Right ventricle myocardium superior (tissue), 1 donor: ENCODE measurements at places on chromosomes 5 and 9. TPM values are rescaled to one million over a fixed set of nuclear protein-coding genes. Genes with fewer than 3 reads are reported as not detected.

DNA sequence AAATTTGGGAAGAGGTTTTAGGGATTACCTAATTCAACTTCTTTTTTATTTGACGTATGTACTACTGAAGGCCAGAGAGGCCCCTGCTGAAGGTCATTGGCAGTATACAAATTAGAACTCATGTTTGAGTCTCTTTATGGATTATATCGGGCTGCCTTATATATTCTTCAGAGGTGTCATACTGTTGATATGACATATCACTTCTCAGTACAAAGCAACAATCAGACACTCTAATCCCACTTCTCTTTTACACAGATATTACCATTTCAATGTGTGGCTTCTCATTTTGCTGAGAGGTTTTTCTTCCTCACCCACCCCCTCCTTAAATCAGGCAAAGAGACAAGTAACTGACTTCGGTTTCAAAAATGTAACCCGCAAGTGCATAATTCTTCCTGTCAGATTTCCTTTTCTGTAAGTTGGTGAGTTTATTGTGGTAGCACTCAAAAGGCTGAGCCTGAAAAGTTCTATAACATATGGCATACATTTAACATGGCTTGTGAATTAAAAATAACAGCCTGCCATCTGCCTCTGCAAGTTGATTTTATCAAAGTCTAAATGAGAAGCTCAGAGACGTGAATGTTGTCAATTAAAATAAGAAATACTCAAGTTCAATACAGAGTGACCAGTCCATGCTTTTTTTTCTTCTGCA, 163.6 kb upstream of the RORB start:
- DNase-seq: no peak

DNA sequence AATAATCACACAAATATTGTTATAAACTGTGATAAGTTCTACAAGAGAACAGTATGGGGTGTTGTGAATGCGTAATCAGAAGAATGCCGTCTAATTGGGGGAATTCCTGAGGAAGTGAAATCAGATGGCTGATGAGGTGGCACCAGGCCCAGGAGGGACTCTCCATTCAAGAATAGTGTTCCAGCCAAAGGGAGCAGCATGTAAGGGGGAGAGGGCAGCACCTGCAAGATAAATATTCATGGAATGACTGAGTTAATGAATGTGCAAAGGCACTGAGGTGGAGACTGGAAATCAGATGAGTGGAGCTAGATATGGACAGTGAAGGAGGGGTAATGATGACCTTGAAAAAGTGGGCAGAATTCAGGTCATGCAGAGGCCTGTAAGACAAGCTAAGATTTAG, 250.6 kb downstream of the ARRDC3 start:
- DNase-seq: no peak

DNA sequence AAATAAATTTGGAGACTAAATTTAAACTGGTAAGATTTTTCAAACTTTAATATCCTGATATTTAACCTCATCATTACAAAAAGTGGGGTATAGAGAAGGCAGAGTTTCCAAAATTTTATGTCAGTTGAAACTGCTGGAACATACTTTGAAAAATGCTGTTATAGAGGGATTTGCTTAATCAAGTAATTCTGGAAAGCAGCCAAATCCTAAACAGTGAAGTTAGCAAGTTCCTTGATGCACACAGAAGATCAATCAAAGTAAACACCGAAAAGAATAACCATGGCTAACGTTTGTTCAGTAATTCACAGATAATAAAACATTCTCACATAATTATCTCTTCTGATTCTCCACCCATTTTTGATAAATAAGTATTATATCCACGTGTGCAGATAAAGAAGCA, 8.1 kb upstream of the PRR16 start:
- no peak for DNase-seq

The SPATA31D4 gene
- total RNA-seq: not detected

The GHR gene
- total RNA-seq: 12.8 TPM

- no peak for DNase-seq
Observed at GRCh38 chr5:74870299-74871067, 4.3 kb upstream of the FAM169A start.

The SLC6A7 gene
- total RNA-seq: not detected

DNA sequence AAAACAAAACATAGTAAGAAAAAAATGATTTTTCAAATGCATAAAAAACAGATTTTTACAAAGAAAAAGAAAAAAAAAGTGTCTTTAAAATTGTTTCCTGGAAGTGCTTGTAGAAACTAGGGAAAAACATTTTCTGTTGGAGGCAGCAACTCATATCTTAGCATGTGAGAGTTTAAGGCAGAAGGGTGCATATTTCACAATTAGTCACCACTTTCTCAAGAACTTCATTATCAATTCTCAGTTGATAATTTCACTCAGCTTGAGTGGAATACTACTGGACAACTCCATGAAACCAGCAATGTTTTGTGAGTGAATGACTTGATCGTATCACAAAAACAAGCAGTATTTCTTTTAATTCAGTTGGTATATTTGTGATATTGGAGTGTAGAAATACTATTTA, 508.3 kb upstream of the DAB2 start:
- no peak for DNase-seq

The GRM6 gene
- not detected for total RNA-seq

- DNase-seq: peak; percentile 73
Observed at GRCh38 chr9:136533775-136534157, 12.1 kb downstream of the NOTCH1 start.

DNA sequence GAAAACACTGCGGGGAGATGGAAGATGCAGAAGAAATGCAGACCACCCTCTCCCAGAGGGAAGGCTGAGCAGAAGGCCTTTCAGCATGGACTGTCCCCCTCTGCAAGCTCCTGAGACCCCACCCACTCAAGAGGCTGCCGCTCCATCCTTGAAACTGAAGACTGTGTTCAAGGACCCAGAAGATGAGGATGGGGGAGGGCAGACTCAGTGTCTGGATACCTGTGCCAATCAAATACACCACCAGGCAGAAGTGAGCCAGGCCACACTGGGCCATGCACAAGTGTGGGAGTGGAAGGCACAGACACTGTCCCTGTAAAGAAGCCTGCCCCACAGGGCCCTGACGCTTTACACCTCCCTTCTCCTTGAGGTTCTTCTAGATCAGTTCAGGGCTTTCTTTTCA, 40.0 kb upstream of the IPPK start:
- DNase-seq: no peak

- no peak for DNase-seq
Observed at GRCh38 chr9:83765376-83765775, 52.2 kb downstream of the GKAP1 start.

The SUSD3 gene
- total RNA-seq: 0.56 TPM

- DNase-seq: no peak
Observed at GRCh38 chr5:73513996-73514395, 15.8 kb downstream of the BTF3 start.

- DNase-seq: no peak
Observed at GRCh38 chr5:94906750-94907149, 288.3 kb downstream of the SLF1 start.

The YTHDC2 gene
- 12.9 TPM for total RNA-seq

DNA sequence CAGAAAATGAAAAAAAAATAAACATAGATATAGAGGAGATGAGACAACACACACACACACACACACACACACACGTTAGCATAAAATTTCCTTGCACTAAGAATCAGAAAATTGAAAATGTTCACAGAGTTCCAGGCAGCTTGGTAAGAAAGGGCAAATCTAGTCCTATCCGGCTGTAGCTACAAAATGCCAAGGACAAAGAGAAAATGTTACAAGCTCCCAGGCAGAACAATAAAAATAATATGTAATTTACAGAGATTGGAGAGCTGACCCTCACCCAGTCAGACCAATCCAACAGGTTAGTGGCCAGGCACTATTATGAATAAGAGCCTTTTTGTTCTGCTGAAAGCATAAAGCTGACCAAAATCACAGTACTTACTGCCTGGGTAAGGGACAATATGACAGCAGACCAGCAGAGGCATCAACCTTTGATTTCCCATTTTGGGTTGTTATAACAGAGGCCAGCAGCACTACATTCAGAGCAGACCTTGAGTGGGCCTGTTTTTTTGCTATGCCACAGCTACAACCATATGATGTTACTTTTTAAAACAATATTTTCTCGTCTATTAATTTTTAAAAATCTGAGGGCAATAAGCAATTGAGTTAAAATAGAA, 892.6 kb downstream of the TAF11L14 start:
- no peak for DNase-seq

DNA sequence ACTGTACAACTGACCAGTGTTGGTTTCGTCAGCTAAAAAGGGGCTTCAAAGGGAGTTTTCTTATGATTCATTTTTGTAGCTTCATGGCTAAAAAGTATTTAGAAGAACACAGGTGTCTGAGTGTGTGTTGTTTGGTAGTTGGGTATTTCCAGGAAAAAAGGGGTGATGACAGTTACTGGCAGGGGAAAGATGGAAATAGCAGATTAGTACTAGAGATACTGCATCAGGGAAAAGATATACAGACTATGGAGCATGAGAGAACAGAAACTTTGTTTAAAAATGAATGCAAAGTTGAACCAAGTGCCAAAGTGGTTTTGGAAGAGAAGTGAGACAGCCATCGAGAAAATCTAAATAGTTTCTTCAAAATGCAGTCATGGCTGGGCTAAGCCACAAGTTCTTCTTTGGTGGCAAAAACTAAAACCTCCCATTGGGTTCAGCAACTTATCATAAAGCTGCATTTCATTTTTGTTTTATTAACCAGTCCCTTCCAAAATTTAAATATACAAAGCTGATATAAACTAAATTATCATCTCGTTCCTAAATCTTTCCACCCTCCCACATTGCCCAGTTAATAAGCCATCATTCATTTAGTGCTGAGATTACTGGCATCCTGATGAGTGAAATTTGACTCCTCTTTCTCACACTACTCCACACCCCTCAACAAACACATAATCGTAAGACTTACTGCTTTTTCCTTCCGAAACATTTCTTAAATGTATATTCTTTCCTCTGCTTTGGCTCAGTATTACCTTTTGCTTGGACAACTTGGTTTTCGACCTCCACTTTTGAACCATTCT, 33.5 kb downstream of the ELL2 start:
- DNase-seq: no peak

GRCh38 chr9:137757139-137757538, 120.4 kb upstream of the CACNA1B start:
- DNase-seq: peak; percentile 70

The RETREG1 gene
- 272 TPM for total RNA-seq

DNA sequence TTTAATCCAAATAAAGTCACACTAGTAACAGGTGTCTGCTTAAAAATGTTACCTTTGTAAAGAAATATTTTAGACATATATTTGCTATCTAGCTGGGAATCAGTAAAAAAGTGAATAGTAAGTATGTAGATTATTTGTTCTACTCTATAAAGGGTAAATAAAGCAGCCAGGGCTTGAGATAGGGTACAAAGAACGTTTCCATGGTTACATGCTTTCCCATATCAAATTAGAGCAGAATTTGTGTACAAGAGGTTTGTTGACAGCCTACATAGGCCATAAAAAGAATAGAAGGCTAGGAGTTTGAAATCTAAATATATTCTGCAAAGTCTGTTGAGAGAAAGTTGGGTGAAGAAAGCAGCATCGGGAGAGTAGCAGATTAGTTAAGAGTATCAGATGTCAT, 160.9 kb upstream of the POU5F2 start:
- no peak for DNase-seq

- no peak for DNase-seq
Observed at GRCh38 chr5:165029099-165029870, 1523.9 kb downstream of the MAT2B start.

- no peak for DNase-seq
Observed at GRCh38 chr9:95104581-95104960, 212.9 kb downstream of the FANCC start.

DNA sequence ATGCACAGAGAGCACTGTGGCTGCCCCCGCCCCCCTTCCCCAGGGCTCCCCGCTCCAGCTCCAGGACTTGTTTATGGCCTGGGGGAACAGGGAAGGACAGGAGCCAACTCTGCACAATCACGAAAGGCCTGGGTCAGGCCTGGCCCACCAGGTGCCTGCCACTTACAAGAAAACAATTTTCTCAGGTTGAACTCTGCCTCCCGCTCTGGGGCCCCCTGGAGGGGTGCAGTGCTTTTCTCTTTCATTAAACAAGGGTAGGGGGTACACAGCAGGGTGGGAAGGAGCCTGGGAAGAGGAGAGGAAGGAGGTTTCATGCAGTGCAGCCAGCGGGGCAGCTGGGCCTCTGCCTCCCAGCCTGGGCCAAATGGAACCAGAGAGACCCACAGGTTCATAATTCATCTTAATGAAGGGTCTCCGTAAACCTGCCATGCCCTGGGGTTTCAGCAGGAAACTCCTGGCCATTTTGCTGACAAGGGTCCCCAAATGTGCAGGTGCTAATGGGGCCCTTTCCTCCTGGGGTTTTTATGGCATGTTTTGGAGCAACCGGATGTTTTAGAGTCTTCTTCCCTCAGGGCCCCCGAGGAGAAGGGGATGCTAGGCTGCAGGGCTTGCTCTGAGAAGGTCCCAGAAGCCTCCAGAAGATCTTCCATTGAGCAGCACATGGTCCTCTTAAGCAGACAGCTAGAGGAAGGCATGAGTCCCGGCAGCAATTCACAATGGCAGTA, 219.8 kb downstream of the SLIT3 start:
- DNase-seq: no peak

DNA sequence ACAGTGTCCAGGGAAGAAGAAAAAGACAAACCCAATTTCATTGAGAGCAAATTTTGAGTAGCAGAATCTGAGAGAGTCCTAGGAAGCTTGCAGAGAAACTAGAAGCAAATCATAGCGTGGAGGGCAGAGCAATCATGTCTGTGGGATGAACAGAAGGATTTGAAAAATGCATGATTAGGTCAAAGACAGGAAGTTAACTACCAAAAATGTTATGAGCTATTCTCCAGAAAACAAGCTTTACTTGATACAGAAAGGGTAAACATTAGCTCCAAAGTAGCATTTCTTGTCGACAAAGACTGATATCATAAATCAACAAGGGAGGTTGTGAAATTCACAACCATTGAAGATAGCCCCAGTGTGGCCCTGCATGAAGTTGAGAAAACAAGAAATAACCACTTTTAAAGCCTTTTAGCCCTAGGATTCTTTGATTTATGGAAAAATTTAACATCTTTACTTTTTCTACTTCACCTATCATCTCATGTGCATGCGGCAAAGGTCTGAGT, 97.7 kb upstream of the MEGF10 start:
- no peak for DNase-seq

- no peak for DNase-seq
Observed at GRCh38 chr9:6126377-6126776, 89.2 kb upstream of the IL33 start.

The PCDHGA9 gene
- total RNA-seq: 4.3 TPM

DNA sequence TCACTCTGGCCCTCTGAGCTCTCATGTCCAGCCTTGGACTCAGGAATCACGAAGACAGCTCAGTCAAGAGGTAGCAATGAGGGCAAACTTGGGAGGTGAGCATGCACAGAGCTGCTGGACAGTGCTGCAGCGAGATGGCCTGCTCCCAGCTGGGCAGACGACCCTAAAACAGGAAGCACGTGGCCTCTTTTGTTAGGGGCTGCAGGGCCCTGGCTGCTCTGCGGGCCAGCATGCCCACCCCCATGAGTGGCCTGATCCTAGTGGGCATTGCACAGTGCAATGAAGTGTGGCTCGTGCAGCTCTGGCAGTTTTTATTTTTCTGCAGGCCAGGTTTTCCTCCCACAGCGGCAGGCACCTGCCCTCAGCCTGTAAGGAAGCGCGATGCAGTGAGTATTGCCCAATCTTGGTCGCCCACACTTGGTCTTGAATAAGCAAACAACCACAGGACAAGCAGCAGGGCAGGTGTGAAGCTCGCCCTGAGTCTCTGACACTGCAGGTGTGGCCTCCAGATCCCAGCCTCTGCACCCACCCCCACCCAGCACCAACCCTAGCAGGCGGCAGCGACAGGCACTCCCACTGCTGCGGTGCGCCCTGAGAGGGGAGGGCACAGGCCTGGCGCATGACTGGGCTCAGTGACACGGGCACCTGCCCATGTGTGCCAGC, 60.8 kb downstream of the SEMA4D start:
- DNase-seq: no peak
